ENCODE measurements at places on chromosomes 6 and 20. TPM values are rescaled to one million over a fixed set of nuclear protein-coding genes. Genes with fewer than 3 reads are reported as not detected.

The CLPSL1 gene
- not detected for polyA plus RNA-seq

DNA sequence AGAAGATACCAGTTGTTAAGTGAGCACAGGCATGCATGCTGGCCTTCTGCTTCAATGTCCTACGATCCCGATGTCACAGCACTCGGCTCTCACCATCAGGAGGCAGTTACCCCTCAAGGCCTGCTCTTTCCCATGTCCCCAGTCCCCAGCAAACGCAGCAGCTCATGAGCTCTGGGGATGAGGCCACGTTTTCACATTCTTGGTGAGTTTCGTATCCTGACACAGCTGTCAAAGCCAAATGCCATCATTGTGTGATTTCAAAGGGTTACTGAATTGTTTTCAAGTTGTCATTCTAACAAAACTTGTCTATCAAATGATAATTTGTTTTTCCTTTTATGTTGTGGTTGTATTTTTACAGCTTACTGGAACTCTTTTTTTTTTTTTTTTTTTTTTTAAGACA is 226.9 kb upstream of the KCNG1 start:
- no peak for DNase-seq

DNA sequence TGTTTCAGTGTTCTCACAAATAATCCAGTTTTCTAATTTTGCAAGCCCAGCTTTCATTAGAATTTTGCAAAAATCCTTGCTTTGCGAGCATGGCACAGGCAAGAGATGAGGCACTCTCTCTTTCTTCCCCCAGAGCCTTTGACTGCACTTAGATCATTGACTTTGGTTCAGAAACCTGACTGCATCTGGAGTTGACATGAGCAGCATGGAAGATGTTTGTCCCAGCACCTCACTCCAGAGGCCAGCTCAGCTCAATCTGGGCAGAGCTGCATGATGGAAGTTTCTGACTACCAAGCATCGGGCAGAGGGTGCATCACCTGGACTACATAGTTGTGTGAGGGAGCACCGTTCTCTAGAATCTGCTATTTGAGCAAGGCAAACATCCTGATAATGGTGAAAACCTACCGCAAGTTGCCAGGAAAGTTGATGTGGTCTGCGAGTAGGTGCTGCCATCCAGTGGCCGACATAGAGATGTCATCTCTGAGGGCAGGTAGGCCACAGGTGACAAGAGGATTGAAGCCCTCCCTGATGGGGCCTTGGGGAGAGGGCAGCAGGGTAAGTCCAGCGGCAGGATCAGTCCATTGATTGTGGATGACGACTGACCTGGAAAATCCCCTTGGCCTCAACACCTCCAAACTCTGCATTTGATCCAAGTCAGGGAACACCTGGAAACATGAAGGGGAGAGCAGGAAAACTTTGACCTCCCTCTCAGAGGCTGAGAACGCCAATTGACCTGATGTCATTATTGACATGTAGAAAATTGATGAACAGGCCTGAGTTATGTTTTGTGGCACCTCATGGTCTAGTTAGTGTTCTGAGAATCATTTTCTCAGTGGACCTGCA is 3.8 kb upstream of the LPA start:
- no peak for DNase-seq

- DNase-seq, result peak; percentile 66
These were observed at the start of gene LAMP5 for GRCh38 chr20:9514461-9515213. Gene LAMP5 (plus strand): TSS chr20:9514590. CDS start chr20:9514853, 263 bp downstream.

The ULBP1 gene
- polyA plus RNA-seq, result 1.9 TPM

- DNase-seq, result no peak
These were observed 7.5 kb downstream of the JARID2 start for GRCh38 chr6:15253203-15254022.

GRCh38 chr20:7722564-7722963 is 217.7 kb downstream of the HAO1 start:
- DNase-seq, result no peak

- DNase-seq, result no peak
These were observed 3.9 kb downstream of the SDC4 start for GRCh38 chr20:45344168-45344860.

- DNase-seq, result peak; percentile 75
These were observed 94.6 kb downstream of the EPB41L2 start for GRCh38 chr6:130968476-130968875.

DNA sequence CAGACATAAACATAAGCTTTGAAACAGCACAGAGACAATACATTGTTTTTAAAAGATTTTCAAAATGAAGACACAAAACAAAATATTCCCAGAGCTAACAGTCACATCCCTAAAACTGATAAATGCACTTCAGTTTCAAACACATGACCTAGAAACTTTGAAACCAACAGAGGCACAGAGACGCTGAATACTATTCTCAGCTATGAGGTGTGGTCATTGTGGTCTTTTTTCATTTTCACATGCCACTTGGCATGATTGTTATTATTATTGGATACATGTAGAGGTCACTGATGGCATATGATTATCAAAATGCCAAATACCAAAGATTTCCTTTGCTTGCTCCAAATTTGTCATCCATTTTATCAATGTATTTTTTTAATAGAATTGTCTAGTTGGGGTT is 306.9 kb downstream of the QKI start:
- no peak for DNase-seq

DNA sequence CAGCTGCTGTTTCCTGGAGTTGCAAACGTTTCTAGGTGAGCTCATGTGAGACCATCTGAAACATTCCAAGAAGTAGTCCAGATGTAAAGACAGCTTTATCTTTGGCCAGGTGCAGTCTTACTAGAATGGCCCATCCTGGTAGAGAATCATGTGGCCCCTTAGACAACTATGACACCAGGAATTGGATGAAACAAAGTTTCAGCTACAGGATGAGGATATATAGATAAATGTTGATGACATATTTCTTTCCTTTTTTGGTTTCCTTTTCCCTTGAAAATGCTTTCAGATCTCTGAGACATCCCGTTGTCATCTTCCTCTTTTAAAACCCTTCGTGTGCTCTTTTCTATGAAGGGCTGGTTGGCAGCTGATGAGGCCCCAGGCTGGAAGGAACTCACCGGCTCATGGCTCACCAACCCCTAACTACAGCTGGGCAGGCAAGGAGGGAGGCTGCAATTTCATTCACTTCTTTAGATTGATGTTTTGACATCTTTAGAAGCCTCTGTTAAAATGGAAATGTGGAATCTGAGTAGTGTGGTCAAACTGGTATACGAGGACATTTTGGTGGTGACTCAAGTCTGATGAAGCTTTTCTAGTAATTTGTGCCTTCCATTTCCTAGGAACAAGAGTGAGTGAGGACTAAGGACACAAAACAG is 167.9 kb upstream of the TNFAIP3 start:
- no peak for DNase-seq

- no peak for DNase-seq
These were observed 1.3 kb downstream of the GZF1 start for GRCh38 chr20:23363257-23363649.

DNA sequence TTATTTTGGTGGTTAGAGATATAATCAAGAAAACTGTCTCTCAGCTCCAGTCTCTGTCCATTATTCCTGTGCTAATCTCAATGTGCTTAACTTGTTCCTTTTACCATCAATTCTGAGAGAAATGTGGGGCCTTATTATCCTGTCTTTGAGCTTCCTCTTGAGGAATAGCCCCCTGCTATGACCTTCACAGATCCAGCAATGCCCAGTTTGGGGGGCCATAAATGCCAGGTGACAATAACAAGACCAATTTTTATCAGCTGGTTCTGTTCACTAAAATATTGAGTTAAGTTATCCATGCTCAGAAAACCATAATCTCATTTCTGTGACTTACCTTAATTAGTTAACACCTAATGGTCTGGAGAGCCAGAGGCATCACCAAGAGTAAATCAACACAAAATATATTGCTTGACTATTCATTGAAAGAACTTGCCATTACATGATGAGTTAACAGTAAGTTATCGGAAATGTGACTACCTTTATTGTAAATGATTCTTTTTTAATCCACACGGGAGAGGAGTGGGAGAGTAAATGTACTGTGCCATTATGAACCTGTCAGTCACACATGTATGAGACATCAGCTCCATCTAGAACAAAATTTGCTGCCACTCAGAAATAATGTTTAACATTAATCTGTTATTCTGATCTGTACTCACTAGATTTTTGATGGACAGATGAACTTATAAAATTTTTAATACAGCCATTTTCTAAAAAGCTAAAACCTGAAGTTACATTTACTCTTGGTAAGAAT is 149.7 kb downstream of the ID4 start:
- no peak for DNase-seq

- no peak for DNase-seq
These were observed 1.8 kb downstream of the FAM83D start for GRCh38 chr20:38927902-38928578.

The GPX5 gene
- not detected for polyA plus RNA-seq

DNA sequence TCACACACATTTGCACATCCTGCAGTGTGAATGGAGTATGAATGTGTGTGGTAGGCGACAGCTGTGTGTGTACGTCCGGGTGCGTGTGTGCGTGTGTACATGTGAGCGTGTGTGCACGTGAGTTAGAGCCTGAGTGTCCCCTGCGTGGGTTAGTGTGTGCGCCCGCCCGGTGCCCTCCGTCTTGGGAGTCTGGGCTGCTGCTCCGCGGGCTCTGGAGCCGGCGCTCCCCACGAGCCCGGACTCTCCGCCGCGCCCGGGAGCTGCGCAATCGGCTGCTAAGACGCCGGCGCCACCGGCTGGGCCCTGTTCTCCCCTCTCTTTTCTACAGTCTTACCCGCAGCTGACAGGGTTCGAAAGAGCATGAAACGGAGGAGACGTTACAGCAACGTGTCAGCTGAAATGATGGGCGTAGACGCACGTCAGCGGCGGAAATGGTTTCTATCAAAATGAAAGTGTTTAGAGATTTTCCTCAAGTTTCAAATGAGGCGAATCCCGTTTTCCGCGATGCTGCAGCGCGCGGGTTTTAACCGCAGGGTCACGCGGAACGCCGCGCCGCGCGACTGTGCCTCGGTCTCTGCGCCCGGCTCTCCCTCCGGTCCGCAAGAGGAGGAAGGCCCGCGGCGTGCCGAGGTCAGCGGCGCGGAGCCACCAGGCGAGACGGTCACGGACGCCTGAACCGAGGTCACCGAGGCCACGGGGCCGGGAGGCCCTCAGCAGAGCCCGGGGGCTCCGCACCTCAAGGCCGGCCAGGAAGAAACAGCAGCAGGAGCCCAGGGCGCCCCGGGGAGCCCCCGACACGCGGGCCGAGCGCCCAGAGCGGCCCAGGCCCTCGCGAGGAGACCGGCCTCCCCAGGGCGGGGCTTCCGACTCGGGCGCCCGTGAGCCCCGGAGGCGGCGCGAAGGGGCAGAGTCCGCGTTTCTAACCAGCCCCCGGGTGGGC is 95.3 kb upstream of the BHLHE23 start:
- peak; percentile 72 for DNase-seq

DNA sequence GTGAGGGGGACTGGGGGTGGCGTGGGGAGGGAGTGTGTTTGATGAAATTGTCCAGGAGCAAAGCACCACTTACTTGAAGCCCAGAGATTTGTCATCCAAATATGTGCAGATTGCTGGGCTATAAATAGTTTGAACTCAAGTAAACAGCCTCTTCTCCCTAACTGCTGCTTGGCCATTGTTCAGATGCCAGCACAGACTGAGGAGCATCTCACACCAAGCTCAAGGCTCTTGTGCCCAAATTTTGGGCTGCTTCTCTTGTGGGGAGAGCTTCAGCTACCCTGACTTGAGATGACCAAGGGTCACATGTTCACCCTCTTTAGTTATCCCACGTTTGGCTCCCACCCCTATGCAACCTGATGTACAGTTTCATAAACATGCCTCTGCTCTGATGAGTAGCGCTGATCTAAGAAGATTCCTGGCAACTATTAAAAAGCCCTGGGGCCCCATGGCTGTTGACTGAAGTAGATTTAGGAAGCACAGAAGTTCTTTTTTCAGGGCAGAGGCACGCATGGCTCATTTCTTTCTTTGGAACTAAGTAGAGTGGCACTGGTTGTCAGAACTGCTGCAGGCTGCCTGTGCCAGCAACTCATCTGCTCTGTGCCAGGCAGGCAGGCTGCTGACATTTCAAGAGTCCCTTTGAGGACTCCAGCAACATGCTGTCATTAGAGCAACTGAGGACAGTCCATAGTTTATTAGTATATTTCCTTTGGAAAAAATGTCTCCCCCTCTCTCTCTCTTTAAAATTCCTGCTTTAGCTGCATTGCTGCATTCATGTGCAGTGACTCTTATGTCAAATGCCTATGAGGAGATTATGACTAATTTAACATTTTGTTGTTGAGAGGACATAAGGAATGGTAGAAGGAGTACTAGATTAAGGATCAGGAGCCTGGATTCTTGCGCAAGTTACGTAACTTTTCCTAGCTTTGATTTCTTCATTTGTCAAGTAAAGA is 9.6 kb upstream of the PKIG start:
- DNase-seq, result peak; percentile 68

The LPA gene
- not detected for polyA plus RNA-seq

The FAM210B gene
- polyA plus RNA-seq, result 22.8 TPM

- DNase-seq, result no peak
These were observed 164.1 kb downstream of the RNF144B start for GRCh38 chr6:18551228-18551627.

The ERGIC3 gene
- polyA plus RNA-seq, result 208 TPM

The LSM2 gene
- 66.7 TPM for polyA plus RNA-seq

The CFB gene
- 297 TPM for polyA plus RNA-seq

DNA sequence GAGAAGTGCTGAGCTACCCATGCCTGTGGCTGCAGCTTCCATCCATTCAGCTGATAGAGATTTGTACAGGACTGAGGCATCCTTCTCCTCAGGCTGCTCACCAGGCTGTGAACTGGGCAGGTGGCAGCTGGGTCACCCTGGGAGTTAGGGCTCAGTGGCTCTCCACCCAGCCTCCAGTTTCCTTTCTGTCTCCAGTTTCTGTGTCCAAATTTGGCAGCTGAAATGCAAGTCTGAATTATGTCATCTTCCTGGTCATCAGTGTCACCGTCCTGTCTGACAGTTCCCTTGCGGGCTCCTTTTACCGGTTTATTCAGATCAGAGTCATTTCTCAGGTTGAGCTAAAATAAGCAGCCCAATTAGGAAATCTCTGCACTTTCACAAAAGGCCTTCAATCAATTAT is 93.3 kb downstream of the EDN1 start:
- DNase-seq, result no peak

DNA sequence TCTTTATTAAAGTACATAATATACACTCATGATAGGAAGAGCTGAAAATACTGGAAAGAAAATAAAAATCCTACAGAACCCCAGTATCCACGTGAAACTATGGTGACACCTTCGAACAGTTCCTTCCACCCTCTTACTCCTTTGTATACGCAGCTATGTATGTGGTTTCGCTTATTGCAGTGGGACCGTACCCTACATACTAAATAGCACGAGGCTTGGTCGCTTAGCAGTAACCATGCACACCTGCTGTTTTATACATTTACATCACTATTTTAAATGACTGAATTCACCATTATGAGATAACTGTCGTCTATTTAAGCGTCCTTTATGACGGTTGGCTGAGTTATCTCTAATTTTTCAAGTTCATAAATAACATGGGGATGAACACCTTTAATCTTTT is 400.1 kb downstream of the CDH4 start:
- DNase-seq, result no peak

The SCGN gene
- polyA plus RNA-seq, result 0.07 TPM

DNA sequence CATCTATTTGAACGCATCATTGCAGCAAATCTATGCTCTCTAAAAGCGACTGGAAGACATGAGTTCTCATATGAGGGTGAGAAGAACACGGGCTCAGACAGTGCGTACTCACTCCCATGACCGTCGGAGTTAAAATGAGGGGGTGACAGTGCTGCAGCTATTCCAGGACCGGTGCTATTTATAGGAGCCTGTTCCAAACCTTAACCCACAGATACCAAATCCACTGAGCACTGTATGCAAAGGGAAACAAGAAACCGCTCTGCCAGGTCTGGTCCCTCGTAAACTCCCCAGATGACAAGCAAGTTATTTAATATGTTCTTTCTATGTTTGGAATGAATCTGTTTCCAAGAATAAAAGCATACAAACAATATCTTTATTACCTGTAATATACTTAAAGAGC is 22.9 kb downstream of the PPP1R3G start:
- DNase-seq, result no peak

GRCh38 chr20:62994869-62995281 is 11.9 kb downstream of the BHLHE23 start:
- DNase-seq, result no peak
